Esophagus squamous epithelium (tissue), 5 donors: ENCODE measurements at places on chromosomes 16 and 17.

GRCh38 chr16:4217204-4218131 is 24.4 kb downstream of the SRL start:
- DNase-seq = no peak

- DNase-seq = no peak
Measured at GRCh38 chr16:31179219-31179746, 656 bp upstream of the FUS start.

GRCh38 chr16:86580791-86581170 is 2.4 kb downstream of the FOXL1 start:
- no peak for DNase-seq

DNA sequence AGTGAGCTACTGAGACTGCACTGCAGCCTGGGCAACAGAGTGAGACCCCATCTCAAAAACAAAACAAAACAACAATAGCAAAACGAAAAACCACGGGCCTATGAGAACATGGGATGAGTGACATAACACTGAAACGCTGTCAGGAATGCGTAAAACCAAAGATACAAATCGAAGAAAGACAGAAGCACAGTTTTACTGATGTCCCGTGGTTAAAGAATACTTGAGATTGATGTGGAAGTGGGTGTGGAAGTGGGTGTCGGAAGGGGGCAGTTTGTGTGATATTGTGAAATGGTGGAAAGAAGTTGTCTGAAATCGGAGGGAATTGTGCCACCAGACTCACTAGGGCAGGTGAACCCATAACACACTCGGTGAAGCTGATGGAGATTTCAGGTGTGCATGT is 9.5 kb downstream of the ST6GALNAC2 start:
- DNase-seq = no peak

DNA sequence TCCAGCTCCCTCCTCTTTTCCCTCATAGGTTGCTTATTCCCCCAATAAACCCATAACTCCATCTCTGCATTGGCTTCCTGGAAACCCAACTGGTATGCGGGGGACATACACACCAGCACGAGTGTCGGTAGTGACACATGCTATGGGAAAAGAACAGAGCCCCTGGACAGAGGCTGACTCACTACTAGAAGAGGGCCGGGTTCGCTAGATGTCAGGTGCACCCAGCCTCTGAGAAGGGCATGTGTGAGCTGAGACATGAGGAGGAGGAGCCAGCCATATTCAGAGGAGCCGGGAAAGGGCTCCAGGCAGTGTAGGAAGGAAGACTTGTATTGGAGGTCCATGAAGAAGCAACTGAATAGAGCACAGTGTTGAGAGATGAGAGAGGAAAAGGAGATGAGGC is 241.1 kb downstream of the SOX9 start:
- no peak for DNase-seq
